Nephron progenitor cell (in vitro differentiated cells): ENCODE measurements at places on chromosomes 6 and 20.

DNA sequence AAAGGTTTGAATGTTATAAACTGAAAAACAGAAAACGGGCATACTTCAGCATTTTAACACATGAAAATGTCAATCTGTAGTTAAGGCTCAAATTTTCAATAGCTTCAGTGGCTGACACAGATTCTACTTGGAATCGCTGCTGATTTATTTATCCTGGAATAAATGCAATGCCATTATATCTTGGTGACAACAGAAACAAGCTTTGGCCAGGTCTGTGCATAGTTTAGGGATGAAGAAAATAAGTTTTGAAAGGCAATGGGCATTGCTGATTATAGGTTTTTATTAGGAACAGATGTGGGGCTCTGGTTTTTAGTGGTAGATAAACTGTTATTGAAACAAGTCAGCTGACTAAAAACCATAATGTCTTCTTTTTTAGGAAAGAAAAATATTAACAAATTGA lies 96.8 kb upstream of the SOX4 start:
- DNase-seq = no peak

DNA sequence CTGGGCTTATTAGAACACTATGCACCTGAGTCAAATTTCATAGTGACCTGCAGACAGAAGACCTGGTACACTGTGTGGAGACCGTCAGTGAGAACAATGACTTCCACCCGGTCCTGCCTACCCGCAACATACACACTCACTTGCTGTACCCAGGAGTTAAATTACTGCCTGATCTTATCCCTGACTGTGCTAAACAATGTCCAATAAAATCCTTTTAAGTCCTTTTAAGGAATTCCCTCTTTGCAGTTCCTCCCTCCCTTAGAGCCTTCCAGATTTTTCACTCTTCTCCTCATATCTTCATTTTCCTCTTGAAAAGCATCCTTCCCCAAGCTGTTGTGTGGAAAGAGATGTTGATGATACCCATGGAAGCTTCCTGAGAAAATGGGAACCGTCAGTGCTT lies 3.4 kb upstream of the KCNG1 start:
- no peak for DNase-seq

- no peak for DNase-seq
Observed at GRCh38 chr6:161226009-161226964, 47.6 kb downstream of the AGPAT4 start.

DNA sequence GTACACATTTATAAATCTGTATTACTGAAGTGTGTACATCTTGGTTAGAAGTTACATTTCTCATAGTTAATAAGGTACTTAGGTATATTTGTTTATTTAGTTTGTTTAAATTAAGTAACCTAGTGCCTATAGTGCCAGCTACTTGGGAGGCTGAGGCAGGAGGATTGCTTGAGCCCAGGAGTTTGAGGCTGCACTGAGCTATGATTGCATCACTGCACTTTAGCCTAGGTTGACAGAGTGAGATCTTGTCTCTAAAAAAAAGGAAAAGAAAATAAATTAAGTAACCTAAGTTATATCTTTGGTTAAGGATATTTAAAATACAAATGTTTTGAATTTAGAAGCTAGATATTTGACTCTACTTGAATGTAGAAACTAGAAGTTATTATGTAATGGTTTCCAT lies 9.5 kb upstream of the AFG1L start:
- no peak for DNase-seq

DNA sequence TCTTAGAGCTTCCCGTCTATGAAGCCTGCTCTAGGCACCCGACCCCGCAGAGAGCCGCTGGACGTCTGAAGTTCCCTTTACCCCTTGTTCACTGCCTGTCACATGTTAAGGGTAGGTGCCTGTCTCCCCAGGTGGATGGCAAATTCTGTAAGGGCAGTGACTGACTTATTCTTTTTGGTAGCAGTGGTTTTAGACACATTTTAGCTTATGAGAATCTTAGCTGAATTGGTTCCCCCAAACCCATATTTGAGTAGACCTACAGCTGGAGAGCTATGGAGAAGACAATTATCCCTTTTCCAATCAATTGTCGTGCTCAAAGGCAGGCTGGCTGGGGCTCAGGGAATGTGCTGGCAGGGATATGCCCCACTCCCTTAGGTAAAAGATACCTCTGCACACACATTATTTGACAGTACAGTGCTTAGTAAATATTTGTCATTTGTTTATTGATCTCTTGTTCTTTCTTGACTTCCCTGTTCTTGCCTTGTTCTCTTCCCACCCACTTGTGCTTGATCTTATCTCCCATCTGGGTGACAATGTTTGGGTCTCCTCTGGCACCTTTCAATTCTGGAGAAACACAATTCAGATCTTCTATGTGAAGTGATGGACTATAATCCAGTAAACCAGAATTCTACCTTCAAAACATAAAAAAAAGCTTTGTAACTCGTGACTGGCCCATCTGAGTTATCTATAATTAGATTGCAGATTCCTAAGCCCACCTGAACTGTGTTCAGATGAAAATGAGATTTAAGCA lies 114.3 kb upstream of the SLC2A12 start:
- no peak for DNase-seq

GRCh38 chr20:35303382-35303734 lies 11.1 kb upstream of the FAM83C start:
- DNase-seq = no peak

GRCh38 chr20:4670469-4670868 lies 51.2 kb upstream of the PRND start:
- no peak for DNase-seq

GRCh38 chr6:147384737-147385710 lies 123.5 kb upstream of the SAMD5 start:
- DNase-seq = no peak

- DNase-seq = no peak
Observed at GRCh38 chr20:20289331-20289730, 78.6 kb upstream of the INSM1 start.

DNA sequence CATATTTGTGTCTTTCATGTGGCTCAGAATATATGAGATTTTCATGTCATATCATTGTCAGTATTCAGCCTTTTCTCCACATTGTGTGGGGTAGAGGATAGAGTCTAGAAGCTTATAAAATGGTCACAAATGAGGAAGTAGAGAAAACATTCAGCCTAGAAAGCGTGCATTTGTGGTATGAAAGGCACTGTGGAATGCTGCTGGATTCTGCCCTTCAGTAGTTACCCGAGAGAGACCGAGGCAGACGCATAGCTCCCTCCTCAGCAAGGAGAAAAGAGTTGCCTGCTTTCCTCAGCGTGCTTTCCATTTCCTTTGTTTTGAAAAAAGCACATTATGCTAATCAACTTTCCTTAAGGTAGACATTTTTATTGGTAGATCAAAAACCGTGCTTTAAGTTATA lies 28.7 kb downstream of the MYB start:
- no peak for DNase-seq

DNA sequence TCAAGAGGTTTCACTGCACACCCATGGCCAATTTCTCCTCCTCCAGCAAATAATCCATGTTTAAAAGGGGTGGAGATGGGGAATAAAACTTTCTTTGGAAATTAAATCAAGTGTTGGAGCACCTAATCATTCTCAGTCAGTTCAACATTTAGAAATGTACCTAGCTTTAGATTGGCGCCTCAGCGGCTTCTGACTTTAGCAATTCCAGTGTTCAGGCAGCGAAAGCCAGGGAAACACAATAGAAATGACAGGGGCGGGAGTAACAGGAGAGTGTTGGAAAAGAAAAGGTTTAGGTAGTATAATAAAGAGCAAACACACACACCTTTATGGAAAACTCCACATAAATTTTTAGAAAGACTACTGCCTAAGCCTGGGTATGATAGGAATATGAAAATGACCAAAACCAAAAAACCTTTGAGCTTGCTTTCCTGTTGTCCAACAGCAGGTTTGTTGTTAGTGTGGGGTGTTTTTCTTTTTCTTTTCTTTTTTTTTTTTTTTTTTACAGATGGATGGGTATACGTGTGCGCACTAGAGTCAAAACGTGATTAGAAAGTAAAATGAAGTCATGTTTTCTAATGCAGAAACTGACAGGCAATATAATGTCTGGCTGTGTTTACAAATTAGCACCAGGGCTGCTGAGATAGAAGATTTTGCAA lies 7.7 kb downstream of the TFAP2A start:
- no peak for DNase-seq

- peak; percentile 54 for DNase-seq
Observed at GRCh38 chr20:20237093-20237959, 130.6 kb upstream of the INSM1 start.

DNA sequence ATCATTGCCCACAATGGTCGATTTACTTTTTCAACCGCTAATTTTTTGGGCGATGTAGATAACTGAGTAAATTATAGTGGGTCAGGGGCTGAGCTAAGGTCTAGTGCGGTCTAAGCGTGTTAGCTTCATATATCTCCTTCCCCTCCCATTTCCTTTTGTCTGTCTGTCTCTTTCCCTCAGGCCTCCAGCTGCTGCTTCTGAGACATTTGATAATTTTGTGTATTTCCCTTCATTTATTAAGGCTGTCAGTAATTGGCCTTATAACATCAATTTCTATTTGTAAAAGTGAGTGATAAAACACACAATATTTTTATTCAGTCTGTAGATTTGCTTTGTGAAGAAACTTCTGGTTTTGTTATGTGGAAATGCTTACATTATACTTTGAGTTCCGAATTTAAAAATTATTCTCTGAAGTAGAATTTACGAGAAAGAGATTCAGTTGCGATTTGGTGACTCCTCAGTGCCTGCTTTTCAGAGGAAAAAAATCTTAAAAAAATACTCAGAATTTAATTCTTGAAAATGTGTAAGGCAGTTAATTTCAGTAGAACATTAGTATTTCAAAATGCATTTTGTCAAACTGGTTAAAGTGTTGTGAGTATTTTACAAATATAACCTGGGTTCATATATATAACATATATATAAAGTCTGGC lies 1.4 kb downstream of the TMEM170B start:
- DNase-seq = no peak

GRCh38 chr6:106617302-106617701 lies 12.0 kb downstream of the RTN4IP1 start:
- no peak for DNase-seq

- DNase-seq = peak; percentile 4
Observed at GRCh38 chr6:19921786-19922185, 84.6 kb downstream of the ID4 start.

GRCh38 chr6:81613606-81614005 lies 138.9 kb downstream of the TENT5A start:
- DNase-seq = no peak

GRCh38 chr20:22312744-22313346 lies 271.5 kb downstream of the FOXA2 start:
- DNase-seq = peak; percentile 53

- DNase-seq = no peak
Observed at GRCh38 chr6:38907264-38907663, 141.3 kb upstream of the GLP1R start.

- DNase-seq = no peak
Observed at GRCh38 chr6:163712566-163712961, 298.0 kb downstream of the QKI start.

- DNase-seq = peak; percentile 95
Observed at GRCh38 chr20:45293041-45294002, 13.3 kb upstream of the RBPJL start.

DNA sequence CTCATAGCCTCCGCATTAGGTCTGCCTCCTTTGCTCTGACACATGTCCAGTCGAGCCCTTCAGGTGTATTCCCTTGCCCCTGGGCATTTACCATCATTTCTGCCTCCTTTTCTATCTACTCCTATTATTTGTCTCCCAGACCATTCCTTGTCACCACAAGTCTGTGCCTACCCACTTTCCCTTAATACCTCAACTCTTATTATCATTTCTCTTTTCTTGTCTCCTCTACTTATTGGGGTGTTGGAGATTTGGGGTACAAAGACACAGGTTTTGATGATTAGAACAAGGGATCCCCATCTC lies 1.4 kb downstream of the SYNGAP1 start:
- DNase-seq = no peak

GRCh38 chr6:162525181-162525580 lies 202.4 kb downstream of the PRKN start:
- no peak for DNase-seq
